Activated CD8-positive, alpha-beta T cell treated with anti-CD3 and anti-CD28 coated beads for 36 hours (primary cell): ENCODE measurements at places on chromosomes 16 and 17.

DNA sequence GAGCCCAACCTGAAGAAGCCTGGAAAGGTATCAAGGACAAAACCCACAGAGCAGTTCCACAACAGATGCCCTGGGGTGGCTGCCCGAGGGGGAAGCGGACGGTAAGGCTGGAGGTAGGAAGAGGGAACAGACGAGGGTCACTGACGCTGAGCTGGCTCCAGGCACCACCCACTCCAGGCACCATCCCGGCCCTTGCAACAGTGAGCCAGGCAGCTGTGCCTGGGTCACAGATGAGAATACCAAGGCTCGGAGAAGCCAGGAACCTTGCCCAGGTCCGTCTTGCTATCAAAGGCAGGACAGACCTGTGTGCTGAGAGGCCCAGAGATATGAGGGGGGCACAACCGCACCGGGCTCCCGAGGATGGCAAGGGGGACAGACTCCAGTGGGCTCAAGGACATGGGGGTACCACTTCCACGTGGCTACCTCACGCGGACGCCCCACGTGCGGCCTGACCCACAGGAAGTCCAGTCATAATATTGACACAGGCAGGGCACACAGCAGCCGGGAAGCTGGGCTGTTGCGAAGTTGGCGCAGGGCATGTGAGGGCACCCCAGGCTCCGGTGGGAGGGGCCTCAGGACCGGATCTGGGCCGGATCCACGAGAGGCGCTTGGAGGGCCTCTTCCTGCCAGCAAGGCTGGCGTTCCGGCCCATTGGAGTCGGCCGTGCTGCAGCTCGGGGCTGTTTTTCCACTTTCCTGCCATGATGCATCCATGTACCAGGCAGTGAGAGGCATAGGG, 29.9 kb downstream of the PEMT start:
- no peak for DNase-seq
- H3K27ac ChIP-seq: no peak overlapping the region
- H3K4me3 ChIP-seq: no peak overlapping the region
- H3K36me3 ChIP-seq: no peaks in the 10 kb centered on the region
- no peaks in the 10 kb centered on the region for H3K4me1 ChIP-seq
- no peaks in the 10 kb centered on the region for H3K27me3 ChIP-seq

GRCh38 chr17:68184141-68184571, 63.7 kb upstream of the AMZ2 start:
- H3K4me1 ChIP-seq: peaks cover 59% of the 10 kb centered on the region
- DNase-seq: no peak
- peaks cover 2% of the 10 kb centered on the region for H3K36me3 ChIP-seq
- peak overlapping the region; percentile 83 for H3K27ac ChIP-seq
- peak overlapping the region; percentile 53 for H3K4me3 ChIP-seq

DNA sequence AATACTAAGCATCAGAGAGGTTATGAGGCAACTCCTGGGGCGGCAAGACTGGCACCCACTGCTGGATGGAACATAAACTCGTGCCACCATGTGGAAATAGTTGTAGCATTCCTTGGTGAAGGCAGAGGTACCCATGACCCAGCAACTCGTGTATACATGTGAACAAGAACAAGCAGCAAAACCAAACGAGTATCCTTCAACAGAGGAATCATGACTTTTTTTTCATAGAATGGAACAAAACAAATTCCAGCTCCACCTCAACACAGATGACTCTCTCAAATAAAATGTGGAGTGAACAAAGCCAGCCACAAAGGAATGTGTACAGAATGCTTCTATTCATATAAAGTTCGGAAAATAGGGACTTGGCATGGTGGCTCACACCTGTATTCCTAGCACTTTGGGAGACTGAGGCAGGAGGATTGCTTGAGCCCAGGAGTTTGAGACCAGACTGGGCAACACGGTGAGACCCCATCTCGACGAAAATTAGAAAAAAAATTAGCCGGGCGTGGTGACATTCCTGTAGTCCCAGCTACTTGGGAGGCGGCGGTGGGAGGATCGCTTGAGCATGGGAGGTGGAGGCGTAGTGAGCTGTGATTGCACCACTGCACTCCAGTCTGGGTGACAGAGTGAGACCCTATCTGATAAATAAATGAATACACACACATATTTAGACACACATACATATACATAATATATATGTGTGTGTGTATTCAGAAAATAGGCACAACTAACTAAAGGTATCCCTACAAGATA, 35.3 kb downstream of the B9D1 start:
- peaks cover 2% of the 10 kb centered on the region for H3K27me3 ChIP-seq
- no peak overlapping the region for H3K4me3 ChIP-seq
- no peak for DNase-seq
- H3K36me3 ChIP-seq: peaks cover 2% of the 10 kb centered on the region

DNA sequence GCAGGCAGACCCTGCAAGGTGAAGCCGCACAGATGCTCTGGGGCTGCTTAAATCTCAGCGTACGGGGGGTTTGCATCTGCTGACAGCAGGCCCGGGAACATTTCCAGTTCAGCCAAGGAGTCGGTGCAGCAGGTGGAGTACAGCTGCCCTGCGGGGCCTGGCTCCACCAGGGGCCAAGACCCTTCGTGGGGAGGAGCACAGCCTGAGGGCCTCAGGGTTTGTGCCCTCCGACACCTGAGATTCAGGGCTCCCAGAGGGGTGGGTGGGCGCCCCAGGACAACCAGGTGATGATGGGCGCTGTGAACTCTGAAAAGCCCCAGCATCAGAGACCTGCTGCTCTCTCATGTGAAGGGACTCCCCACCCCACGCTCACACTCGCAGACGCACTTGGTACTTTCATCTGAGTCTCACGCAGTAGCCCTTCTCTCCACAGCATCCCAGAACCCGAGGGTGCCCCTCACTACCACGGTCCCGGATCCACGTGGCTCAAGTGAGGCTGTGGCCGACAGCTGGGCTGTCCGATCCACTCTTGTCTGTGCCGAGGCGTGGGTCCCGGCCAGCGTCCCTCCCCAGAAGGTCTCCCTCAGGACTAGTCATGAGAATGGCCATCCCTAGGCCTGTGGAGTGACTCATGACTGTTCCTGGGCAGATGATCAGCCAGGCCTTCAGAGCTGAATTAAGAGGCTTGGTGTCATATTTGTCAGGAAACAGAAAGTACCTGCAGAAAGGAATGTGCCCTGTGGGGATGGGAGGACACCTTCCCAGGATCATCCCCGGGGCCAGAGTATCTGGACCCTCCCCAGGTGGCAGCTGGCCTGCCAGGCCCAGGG, 29.6 kb downstream of the ACSF3 start:
- DNase-seq: no peak
- H3K4me3 ChIP-seq: no peak overlapping the region
- no peaks in the 10 kb centered on the region for H3K27me3 ChIP-seq
- peaks cover 23% of the 10 kb centered on the region for H3K4me1 ChIP-seq

DNA sequence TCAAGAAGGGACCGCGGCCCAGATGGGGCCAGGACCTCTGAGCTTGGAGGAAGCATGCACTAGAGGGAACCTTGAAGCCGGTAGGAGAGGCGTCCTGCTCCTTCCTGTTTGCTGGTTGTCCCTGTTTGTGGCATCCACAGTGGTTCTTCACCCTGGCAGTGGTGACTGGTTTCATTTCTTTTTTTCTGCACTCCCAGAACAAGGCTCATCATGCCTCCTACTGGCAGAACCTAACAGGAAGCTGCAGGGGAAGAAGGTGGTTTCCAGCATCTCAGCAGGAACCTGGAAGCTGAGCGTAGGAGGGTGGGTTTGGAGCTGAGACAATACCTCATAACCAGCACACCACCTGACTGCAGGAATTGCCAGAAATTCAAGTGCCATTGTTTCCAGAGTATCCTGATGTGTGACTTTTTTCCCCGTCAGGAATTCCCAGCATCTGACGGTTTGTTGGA, 5.8 kb downstream of the TMEM231 start:
- no peaks in the 10 kb centered on the region for H3K4me1 ChIP-seq
- DNase-seq: peak; percentile 47
- no peaks in the 10 kb centered on the region for H3K36me3 ChIP-seq
- no peak overlapping the region for H3K4me3 ChIP-seq

DNA sequence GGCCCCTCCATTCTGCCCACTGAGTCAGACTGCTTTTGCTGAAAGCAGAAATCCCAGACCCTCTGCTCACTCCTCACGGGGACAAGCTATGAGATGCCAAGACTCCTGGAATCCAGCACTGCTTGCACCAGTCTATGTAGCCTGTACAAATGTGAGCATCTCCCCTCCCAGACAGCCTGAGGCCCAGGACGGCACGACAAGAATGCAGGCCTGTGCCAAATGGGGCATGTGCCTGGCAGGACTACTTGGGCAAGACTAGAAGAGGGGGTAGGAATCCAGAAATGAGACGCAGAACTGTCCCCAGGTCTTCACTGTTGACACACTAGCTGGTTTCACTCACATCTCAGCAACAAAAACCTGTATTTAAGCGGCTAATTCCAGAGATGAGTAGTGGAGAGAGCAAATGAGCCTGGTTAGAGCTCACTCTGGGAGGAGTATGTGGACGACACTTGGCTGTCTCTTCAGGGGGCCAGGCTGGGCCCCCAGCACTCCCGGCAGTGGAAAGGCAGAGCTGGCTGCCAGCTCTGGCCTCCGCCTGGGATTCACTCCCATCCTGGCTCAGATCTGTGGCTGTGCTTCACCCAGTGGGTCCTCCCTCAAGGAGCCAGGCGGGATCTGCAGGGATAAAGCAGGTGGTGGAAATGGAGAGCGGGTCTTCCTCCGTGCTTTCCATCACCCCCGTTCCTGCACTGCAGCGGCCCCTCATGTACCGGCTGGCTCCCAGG, 2.9 kb upstream of the MYO1C start:
- no peak overlapping the region for H3K4me3 ChIP-seq
- peaks cover 6% of the 10 kb centered on the region for H3K4me1 ChIP-seq
- H3K36me3 ChIP-seq: no peaks in the 10 kb centered on the region
- H3K27ac ChIP-seq: no peak overlapping the region
- no peak for DNase-seq
